Ecto neural progenitor cell (in vitro differentiated cells): ENCODE measurements at places on chromosomes 3 and 15.

- no peak for DNase-seq
Measured at GRCh38 chr15:52727815-52728214, 48.6 kb upstream of the ATOSA start.

- no peak for DNase-seq
Measured at GRCh38 chr3:30273304-30274072, 332.9 kb upstream of the TGFBR2 start.

GRCh38 chr3:146374146-146374545 is 95.2 kb downstream of the PLSCR2 start:
- DNase-seq, result no peak

DNA sequence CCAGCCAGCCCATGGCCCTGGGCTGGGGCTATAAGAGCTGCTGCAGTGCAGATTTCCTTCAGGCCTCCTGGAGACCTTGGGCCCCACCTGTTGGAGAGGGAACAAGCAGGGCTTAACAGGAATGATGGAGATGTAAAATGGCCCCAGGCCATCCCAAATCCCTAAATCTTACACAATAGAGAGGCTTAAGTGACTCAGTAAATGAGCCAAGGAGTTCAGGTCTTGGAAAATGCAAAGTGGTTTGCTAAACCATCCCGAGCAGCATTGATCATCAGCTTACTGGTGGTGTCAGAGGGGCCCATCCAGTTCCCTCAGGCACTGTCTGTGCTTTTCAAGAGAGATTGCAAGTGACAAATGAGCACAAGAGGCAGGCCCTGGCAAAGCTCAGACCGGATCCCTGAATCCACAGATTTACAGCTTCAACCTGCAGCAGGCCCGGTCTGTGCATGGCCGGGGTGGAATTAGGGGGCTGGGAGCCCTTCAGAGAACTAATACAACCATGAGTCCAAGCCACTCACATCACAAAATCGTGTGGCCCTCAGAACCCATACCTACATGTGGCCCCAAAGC is 325.4 kb downstream of the UACA start:
- peak; percentile 71 for DNase-seq

DNA sequence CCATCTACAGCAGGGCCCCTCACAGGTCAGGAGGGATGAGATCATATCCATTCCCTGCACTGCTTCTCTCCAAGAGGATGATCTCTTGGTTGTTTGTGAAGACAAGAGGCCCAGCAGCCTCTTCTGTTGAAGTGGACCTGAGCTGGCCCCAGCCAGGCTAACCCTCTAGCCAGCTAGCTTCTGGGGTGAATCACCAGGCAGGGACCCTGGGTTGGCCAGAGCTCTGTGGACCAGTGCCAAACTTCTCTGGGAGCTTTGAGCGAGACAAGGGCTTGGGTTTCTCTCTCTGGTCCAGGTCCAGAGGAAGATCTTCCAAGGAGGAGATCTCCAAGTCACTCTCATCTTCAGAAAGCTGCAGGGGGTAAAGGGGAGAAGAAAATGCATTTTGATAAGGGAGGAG is 52.7 kb downstream of the CLDN18 start:
- no peak for DNase-seq

GRCh38 chr15:64634027-64634426 is 141.4 kb downstream of the RBPMS2 start:
- no peak for DNase-seq

GRCh38 chr3:132660811-132661070 is 612 bp downstream of the UBA5 start:
- DNase-seq, result no peak

GRCh38 chr3:192863091-192863420 is 54.6 kb downstream of the MB21D2 start:
- no peak for DNase-seq

DNA sequence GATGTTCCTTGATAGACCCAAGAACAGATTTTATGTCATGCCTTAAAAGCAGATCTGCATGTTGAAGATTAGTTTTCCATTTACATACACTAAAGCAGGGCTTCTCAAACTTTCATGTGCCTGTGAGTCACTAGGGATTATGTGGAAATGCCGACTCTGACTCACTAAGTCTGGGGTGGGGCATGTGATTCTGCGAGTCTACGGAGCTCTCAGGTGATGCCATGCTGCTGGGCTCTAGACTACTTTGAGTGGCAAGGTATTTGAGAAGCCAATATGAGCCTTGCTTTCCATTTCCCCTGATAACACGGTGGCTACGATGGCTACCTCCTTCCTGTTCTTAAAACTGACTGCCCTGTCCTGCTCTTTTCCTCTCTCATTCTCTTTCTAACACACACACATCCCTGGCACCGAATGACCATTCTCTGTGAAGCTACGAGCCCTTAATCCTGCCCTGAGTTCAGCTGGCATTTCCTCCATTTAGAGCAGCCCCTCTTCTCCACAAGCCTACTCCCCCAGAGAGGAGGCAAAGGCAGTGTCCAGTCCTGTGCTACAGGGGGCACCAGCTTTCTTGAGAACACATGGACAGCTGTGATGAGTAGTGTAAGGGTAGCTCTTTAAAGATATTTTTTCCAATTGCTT is 39.7 kb upstream of the PYGO1 start:
- no peak for DNase-seq

DNA sequence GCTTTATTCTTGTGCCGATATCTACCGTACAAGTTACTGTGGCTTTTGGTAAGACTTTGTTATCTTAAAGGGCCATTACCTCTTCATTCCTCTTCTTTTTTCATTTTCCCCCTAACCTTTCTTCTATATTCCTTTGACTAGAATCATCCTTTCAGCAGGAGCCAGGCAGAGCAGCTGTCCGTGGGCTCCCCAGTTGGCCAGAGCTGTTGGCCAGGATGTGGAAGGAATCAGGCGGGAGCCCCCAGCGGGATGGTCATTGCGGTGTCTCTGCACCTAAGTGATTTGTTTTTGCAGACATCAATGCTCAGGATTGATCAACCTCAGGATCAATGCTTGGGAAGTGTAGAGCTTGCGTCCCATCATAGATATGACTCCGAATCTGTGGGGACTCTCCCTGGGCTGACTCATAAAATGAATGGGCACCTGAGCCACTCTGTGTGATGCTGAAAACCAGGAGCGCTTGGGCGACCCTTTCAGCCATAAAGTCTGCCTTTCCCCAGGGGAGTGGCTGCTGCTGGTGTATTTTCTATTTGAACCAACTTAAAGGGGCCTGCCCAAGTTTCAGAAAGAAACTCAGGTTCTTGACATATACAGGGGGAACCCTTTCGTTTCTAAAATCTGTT is 21.7 kb downstream of the APBA2 start:
- no peak for DNase-seq

DNA sequence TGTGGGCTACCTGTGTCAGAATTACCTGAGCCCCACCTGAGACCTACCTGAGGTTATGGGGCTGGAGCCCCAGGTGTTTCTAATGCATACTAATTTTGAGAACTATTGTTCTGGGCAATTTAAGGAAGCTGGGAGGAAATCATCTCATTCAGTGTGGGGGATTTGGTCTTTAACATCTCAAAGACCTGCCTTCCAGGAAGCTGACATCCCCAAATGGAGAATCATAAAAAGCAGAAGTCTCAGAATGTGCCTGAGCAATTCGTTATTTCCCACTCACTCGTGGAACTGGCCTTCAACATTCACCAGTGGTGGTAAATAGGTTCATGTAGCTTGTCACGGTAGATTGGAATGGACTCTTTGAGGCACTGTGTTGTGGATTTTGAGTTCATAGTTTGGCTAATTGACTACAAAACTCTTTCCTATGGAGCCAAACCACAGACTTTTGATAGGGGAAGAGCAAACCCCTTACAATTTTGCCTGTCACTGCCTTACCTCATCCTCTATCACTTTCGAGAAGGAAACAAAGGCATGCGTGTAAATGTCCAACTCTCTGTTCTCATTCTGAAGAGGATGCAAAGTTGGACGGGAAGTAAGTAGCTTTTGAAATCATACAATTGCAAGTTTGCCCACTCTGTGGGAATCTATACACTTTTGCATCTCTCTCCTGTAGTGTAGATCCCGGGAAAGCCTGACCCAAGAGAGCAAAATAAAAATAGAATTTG is 521.0 kb upstream of the MDFIC2 start:
- no peak for DNase-seq

DNA sequence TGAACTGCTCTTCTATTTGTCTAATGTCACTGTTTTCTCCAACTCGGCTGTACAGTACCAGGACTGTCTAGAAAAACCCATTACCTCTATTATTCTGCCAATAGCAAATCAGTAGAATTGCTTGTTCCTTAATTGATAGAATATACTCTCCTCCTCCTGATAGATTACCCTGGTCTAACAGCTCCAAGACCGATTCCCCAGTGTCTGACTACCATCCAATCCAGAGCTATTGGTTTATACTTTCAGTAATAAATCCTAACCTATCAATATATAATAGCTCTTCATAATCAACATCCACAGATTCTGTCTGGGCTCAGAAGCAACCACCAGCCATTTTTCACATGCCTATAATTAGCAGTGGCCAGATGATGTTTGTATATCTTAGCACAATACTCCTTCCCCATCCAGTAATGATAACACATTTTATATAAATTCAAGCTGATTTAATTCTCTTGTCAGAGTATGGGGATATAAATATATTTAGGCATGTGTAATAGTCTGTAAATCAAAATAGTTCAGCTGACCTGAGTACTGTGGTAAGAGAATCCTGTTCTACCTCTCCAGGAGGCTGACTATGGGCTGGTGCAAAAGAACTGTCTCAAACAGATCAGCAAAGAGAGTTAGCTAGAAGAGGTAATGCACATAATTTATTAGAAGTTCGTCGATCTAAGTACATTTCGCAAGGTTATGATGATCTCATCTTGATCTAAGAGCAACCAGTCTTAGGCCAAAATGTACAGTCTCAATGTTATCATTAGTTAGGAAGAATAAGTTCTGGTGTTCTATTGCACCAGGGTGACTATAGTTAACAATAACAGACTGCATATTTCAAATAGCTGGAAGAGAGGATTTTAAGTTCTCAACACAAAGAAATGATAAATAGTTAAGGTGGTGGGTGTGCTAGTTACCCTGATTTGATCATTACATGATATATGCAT is 193.4 kb downstream of the SHOX2 start:
- DNase-seq, result no peak

GRCh38 chr3:73576999-73577461 is 47.7 kb downstream of the PDZRN3 start:
- no peak for DNase-seq

GRCh38 chr3:146326875-146327543 is 76.1 kb upstream of the PLSCR4 start:
- DNase-seq, result no peak

GRCh38 chr15:60674704-60675395 is 195.9 kb upstream of the ICE2 start:
- no peak for DNase-seq

- DNase-seq, result no peak
Measured at GRCh38 chr3:2558796-2559195, 460.1 kb downstream of the CNTN4 start.

DNA sequence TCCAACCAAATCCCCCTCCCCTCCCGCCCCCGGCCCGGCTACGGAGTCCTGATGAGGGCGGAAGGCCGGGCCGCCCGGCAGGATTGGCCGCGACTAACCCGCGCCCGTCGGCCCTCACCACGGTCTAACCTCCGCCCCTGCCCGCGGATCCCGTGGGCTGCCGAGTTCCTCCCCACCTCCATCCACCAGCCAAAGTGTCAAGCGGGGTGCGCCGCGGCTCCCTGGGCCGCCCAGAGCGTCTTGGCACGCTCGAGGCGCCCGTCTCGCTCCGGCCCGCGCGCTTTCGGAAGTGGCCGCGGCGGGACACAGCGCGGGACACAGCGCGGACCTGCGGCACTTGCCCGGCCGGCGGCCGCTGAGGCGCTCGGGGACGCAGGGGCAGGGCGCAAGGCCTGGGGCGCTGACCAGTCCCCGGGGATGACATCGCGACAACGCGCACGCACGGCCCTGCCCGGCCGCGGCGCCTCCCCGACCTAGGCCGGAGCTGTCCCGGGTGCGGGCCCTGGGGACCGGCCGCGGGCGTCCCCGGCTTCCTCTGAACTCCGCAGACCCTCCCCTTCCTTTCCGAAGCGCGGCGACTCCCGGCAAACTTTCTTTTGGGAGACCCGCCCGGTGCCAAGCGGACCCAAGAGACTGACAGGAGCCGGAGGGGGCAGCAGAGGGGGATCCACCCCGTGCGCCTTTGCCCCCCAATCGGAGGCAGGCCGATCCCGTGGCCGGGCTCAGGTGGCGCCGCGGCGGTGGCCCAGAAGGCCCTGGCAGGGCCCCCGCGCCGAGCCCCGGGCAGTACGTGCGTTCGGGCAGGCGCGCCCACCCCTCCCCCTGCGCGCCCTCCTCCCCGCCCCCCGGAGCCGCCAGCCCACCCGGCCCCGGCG is 112.8 kb upstream of the ICE2 start:
- DNase-seq, result peak; percentile 75

GRCh38 chr3:30141178-30141581 is 465.2 kb upstream of the TGFBR2 start:
- no peak for DNase-seq

- DNase-seq, result no peak
Measured at GRCh38 chr15:81216422-81216821, 19.7 kb downstream of the IL16 start.

DNA sequence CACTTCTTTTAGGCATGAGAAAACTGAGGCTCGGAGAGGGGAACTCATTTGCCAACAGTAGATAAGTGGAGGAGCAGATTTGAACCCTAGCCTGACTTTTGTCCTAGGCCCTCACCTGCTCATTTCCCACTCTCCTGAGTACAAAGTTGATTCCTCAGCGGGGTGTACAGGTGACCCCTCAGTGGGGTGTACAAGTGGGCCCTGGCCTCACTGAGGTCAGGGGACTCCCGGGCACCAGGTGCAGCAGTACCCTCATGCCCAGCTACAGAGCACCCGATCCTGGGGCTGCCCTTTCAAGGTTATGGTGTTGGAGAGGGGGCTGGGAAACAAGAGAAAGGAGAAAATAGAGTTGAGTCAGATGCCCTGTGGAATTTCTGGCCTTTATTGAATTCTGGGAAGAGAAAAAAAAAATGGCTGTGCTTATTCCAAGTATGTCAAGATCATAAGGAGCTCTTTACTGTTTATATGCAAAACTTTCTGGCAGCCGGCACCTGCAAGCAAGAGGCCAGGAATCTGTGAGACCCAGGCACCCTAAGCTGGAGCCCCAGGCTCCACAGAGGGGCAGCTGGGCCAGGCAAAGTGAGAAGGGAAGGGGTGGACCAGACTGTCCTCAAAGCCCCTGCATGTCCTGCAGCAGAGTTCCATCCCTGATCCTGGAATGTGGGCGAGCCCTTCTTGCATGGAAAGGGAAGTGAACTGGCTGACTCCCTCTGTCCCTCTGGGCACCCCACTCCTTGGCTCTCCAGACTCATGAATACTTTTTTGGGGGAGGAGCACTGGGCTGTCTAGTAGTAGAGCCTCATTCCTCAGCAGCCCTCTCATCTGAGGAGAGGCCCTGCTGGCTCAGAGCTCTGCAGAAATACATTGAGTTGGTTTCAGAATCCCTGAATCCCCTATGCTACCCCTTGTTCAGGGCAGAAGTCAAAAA is 43.1 kb downstream of the AMOTL2 start:
- no peak for DNase-seq

DNA sequence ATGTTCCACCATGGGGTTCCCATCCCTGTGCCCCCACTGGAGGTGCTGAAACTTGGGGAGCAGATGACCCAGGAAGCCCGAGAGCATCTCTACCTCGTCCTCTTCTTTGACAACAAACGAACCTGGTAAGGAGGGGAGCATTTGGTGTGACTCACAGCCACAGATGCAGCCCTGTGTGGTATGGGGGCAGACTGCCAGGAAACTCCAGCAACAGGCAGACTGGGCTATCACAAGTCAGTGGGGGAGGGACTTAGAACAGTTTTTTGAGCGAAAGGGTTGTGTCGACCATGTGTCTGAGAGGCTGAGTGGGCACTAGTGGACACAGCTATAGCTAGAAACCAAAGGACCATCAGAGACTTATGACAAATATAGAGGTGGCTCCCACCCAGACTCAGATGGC is 3.4 kb upstream of the OGG1 start:
- DNase-seq, result no peak

- DNase-seq, result no peak
Measured at GRCh38 chr15:50330921-50331320, 24.1 kb downstream of the GABPB1 start.
